AG09319 (cell line): ENCODE measurements at places on chromosomes 12 and 14.

- no peak for DNase-seq
Measured at GRCh38 chr14:56247495-56248200, 129.4 kb downstream of the PELI2 start.

GRCh38 chr12:14960548-14961465 lies 594 bp downstream of the ARHGDIB start:
- DNase-seq: no peak

DNA sequence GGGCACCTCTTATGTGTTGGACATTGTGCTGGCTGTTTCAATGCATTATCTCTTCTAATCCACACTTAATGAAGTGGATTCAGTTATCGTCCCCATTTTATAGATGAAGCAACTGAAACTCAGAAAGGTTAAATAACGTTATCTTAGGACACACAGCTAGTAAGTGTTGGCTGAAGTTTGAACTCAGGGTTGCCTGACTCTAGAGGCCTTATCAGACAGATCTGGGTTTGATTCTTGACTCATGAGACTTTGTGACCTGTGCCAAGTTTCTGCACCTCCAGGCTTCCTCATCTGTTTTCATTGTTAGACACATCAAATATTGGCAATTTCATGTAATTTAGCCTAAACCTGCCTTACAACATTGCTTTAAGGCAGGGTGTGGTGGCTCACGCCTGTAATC lies 18.2 kb upstream of the IRF2BPL start:
- no peak for DNase-seq

DNA sequence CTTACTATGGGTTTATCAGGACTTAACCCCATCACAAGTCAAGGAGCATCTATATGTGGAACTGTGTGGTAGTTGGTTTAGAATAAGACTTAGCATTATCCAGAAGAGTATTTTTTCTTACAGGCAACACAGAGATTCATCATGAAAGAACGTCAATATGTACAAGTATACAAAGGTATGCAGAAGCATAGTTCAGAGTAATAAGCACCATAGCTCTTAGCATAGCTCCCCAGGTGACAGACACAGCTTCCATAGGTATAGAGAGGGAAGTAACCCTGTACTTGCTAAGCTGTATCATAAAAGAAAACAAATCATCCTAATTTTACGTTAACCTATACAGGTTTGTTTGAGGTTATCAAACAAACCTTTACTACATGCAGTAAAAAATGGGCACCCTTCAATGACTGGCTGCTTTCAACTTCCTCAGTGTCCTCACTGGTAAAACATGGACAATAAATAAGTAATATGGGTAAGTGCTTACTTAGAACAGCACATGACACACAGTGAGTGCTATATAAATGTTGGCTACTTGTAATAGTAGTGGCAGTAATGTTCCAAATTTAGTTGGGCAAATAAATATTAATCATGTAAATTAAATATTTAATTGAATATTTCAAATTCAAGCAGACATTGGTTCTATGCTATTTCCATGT lies 50.9 kb downstream of the PTPN21 start:
- no peak for DNase-seq

DNA sequence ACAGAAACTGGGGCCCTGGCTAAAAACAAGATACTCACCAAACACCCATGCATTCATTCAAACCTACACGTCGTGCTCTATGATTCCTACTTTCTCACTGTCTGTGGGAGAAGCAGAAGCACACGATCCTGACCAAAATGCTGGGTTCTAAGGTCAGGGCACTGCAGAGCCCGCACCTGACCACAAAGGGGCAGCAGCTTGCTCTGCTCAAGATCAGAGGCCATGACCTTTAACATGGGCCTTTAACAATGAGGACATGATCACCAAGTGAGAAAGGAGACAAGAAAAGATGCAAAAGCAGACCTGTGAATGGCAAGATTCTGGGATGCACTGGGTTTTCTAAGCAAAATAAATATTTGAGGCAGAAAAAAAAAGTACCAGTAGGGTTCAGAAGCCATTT lies 40.1 kb upstream of the VPS33A start:
- no peak for DNase-seq

DNA sequence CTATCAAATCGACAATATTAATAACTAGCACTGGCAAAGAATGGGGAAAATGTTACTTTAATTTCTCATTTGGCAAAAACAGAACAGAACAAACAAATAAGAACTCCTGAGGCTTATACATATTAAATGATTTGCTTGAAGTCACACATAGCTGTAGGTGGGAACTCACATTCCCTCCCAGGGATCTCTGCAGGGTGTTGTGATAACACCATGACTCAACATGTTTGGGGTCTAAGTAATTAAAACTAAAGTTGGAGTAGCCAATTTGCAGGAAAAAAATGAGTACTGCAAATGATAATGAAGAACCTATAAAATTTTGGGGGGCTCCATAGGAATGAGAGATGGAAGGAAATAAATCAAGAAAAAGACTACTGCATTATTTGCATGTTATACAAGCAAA lies 27.5 kb downstream of the UNC79 start:
- no peak for DNase-seq

DNA sequence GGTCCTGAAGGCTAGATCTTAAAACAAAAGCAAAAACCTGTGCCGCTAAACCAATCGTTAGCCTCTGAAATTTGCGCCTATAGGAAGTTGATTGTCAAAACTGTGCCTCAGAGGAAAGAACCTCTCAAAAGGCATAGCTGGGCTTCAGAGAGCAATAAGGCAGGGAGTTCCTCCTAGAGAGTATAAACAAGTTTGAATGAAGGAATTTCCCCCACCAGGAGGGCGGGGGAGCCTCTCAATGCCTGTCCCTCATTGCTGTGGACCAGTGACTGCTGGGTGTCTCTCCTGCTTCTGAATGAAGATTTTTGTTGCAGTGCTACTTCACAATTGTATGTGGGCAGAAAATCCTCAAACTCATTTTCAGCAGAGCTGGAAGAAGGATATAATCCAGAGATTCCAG lies 88.6 kb downstream of the KCNK10 start:
- no peak for DNase-seq

GRCh38 chr14:104386151-104386841 lies 193.3 kb upstream of the C14orf180 start:
- DNase-seq: no peak

DNA sequence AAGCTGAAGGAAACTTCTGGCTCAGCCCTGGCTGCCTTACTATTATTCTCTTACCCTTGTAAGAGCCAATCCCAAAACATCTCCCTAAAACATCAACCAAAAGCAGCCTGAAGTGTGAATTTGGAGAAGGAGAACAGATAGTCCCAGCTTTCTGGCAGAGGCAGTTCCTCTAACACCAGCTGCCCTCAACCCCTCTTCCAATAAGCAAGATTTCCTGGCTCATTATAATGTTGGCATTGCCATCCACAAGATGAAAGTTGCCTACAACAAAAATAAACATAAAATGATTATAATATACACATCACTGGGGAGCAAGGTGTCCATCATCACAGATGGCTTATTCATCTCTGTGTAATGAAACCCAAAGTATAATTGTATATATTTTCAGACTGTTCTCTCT lies 352.5 kb upstream of the CCDC196 start:
- no peak for DNase-seq

- no peak for DNase-seq
Measured at GRCh38 chr12:124790650-124791400, 72.8 kb downstream of the SCARB1 start.
